Activated CD8-positive, alpha-beta memory T cell treated with anti-CD3 and anti-CD28 coated beads for 24 hours (primary cell): ENCODE measurements at places on chromosomes 4 and X.

GRCh38 chr4:42280327-42281095 is 116.8 kb upstream of the SHISA3 start:
- DNase-seq, result no peak

DNA sequence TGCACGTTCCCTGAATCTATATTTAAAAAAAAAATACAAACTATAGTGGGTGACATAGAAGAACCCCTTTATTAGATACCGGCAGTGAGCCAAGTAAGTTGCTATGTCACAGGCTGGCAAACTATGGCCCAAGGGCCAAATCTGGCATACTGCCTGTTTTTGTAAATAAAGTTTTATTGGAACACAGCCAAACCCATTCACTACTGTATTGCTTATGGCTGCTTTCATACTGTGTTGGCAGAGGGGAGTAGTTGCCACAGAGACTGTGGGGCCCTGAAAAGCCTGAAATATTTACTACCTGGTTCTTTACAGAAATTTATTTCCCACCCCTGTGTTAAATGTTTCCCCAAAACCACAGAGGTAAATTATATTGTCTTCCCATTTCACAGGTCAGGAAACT is 71.2 kb upstream of the EGFL6 start:
- DNase-seq, result no peak

DNA sequence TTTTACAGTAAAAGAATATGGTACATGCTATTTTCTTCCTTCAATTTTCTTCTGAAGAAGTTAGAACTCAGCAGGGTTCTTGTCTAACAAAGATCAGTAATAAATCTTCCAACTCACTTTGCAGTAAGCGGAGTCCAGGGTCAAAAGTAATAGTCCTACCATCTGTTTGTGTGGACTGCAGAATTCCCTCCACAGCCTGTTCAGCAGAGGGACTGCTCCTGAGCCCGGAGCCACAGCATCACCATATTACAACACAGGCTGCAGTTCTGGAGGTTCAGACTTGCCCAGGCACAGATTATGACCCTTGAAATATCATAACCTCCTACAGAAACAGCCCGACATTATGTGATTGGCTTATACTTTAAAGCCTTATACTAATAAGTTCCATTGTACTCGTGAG is 10.3 kb downstream of the FHDC1 start:
- DNase-seq, result no peak

- no peak for DNase-seq
Observed at GRCh38 chrX:49060914-49061313, 2.1 kb downstream of the CCDC120 start.

DNA sequence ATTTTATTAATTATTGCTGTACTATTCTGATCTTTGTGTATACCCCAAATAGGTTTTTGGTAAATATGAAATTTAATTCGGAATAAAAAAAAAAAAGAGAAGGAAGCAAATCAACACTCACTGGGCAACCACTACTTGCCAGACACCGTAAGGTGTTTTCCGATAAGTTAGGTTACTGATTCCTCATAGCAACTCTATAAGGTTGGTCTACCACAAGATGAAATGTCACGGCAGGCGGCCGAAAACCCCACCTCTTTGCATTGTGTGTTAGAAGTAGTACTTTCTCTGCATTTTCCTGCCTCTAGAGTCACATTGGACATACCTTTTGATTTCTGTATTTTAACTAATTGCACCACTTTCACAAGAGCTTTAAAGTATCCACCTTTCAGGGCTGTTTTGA is 44.5 kb upstream of the RASGEF1B start:
- no peak for DNase-seq

DNA sequence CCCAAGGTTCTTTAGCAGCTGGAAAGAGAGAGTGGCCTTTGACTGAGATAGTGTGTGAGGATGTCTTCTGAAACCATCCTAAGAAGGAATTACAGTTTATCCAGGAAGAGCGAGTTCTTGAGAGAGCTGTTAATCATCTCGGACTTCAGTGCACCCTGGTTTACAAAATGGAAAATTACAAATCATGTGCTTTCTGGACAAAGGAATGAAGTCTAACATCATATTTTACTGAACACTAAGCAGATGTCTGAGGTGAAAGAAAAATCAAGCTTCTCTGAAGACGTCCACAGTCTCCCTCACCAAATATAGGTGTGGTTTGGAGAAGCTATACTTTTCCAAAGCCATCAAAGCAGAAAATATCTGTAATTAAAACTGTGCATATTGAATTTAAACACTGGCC is 30.8 kb upstream of the CYP2U1 start:
- DNase-seq, result no peak

GRCh38 chr4:98027827-98028226 is 115.4 kb downstream of the STPG2 start:
- no peak for DNase-seq

- no peak for DNase-seq
Observed at GRCh38 chrX:21004835-21005234, 369.4 kb upstream of the CNKSR2 start.

- DNase-seq, result no peak
Observed at GRCh38 chr4:164937576-164938270, 39.7 kb downstream of the TRIM61 start.

GRCh38 chrX:74420196-74421035 is 877 bp upstream of the SLC16A2 start:
- peak; percentile 62 for DNase-seq

GRCh38 chrX:64976673-64977040 is 407 bp upstream of the ZC4H2 start:
- DNase-seq, result no peak

DNA sequence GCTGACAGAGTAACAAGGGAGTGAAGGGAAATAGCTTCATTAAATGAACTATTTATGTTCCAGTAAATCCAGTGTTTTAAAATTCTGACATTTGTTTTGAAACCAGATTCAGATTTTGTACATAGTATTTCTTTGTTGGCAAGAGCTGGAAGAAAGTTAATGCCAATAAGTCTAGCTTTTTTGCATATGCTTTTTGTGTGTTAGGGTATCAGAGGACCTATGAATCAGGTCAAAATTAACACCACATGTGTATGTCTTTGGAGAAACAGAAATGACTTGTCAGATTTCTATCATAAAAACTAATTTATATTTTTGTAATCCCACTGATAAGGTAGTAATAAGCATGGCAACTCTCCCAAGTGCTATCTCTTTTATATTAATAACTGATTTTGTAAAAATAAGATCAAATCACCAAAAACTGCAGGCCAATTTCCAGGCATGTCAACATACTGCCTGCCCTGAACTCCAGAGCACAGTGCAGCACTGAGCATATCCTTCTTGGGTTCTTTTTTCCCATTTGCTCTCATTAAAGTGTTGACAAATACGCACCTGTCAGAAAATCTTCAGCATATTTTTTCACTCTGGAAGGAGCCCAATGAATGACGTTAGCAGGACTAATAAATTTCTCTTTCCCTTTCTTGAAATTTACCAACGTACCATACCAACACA is 65.5 kb downstream of the SH3RF1 start:
- no peak for DNase-seq

GRCh38 chr4:10007436-10007740 is 13.9 kb downstream of the SLC2A9 start:
- no peak for DNase-seq

GRCh38 chrX:8639949-8640475 is 91.9 kb downstream of the ANOS1 start:
- no peak for DNase-seq

DNA sequence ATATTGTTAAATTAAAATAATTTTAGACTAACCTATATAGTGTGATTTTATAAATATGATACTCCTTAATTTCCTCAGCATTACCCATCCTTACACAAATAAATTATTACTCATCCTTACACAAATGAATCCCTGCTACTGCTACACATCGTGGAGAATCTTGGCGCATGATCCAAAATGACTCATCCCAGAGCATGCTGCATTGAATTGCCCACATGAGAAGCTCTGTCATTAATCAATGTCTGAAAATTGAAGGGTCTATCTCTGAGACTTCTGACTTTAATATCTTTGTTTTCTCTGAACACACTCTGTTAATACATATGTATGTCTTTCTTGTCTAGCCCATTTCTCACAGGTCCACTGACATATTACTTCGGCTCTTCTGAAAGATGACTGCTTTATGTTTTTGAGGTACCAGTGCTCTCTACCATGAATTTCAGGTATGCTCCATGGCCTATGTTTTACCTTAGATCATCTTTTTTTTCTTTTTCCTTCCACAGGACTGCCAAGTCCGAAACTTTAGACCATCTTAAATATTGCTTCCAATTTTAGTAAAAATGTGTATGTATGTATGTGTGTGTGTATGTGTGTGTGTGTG is 15.7 kb upstream of the DUSP21 start:
- DNase-seq, result no peak

- DNase-seq, result no peak
Observed at GRCh38 chr4:42412251-42412650, 15.0 kb downstream of the SHISA3 start.

DNA sequence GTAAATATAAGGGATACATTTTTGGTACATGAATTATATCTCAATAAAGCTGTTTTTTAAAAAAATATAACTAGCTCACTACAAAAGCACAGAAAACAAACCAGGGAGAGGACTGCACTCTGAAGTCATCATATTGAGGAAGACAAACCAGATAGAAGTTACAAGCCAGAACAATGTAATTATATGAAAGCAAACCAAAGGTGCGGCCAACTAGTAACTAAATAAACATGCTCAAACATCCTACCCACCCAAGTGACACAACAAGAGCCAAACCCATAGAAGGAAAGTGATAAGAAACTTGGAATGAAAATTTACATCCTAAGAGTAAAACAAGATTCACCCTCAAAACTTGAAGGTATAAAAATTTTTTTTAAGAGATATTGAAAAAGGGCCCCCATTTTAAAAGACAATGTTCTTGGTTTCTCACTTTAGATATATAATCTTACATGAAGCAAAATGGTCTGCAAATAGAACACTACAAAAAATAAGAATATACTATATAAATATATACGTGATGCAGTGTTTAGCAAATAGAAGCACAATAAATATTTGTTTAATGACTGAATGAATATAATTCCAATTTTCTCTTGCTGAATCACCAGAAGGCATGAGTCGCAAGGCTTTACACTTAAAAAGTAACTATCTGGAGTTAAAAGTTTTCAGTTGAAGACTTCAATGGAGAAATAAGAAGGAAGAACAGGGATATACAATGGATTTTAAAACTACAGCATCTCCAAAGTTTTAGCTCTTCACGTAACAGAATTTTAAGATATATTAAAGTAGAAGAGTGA is 4.0 kb upstream of the SH3D19 start:
- no peak for DNase-seq

- peak; percentile 83 for DNase-seq
Observed at GRCh38 chrX:132217203-132218073, 1.8 kb downstream of the RAP2C start.

DNA sequence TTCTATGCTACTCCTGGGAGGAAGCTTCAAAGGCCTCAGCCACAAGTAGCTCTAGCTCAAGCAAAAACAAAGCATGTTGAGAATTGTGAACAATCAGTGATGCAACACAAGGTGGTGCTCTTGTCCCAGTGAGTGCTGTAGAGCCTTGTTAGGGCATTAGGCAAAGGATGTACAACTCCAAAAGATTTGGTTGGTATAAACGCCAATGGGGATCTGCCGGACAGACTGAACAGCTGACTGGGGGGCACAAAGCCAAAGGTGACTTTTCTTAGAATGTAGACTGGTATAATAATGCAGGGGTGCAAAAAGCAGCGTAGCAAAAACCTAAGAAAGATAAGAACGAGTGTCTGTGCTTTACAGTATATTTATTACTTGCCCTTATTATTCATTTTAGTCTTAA is 62.6 kb upstream of the ALB start:
- DNase-seq, result no peak

GRCh38 chr4:140257461-140258305 is 103.7 kb upstream of the MAML3 start:
- no peak for DNase-seq

DNA sequence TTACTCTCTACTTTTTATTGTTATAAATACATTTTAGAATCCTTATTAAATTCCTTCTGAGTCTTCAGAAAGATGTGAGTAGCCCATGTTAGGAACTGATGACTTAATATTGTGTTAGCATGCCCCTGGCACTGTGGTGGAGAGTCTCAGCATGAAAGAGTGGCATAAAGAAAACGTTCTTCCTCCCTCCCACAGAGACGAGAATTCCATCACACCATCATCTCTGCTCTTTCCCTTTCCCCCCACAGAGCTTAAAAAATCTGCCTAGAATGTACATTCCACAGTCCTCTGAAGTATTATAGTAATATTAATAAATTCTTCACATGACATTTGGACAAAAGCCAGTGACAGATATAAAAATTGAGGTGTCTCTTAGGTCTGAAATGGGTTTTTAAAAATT is 117.8 kb upstream of the DKK2 start:
- no peak for DNase-seq

DNA sequence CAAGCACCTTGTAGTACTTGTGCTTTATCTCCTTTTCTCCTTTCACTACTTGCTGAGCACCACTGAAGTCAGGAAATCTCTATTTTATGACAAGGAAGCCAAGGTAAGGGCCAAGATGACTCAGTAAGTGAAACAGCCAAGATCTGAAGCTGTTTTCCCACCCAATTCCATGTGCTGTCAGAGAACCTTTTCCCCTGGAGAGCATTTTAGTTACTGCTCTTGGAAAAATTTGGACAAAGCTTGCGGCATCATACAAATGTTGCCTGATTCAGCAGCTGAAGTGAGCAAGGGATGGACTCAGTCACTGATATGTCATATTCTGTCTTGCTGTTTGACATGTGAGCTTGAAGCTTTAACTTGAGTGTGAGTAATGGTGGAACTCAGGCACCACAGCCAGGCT is 391.4 kb downstream of the RAB28 start:
- DNase-seq, result no peak

DNA sequence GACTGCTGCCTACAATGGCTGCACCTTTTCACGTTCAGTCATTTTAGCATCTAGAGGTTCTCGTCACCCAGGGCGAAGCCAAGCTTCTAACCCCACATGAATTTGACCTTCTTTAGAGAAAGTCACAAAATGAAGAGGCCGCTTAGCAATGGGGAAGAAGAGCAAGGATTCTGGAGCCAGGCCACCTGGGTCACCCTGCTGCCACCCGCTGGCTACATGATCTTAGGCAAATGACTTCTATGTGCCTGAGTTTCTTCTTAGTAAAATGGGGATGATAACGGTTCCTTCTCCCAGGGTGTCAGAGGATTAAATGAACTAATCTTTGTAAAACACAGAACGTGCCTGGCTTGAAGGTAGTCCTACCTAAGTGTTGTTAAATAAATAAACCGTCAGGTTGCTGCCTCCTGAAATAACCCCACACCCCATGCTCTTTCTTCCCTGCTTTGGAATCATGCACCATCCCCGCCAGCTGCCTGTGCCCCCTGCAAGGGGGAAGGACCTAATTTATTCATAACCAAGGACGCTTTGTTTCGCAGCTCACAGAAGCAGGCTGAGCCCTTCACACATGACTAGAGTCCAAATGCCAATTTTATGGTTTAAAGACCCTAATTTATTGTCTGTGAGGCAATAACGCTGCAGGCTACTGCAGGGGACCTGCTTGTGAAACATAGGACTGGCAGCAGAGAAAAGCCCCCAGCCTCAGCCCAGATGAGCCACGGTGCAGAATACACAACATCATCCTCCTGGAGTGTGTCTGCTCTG is 28.6 kb upstream of the NSG1 start:
- DNase-seq, result no peak
